Stimulated activated CD4-positive, alpha-beta T cell treated with anti-CD3 and anti-CD28 coated beads, Interleukin-2, amount 100 ng/mL, for 48 hours (primary cell): ENCODE measurements at places on chromosomes 7 and 10.

- DNase-seq = no peak
Measured at GRCh38 chr7:35992436-35992835, 160.6 kb upstream of the EEPD1 start.

DNA sequence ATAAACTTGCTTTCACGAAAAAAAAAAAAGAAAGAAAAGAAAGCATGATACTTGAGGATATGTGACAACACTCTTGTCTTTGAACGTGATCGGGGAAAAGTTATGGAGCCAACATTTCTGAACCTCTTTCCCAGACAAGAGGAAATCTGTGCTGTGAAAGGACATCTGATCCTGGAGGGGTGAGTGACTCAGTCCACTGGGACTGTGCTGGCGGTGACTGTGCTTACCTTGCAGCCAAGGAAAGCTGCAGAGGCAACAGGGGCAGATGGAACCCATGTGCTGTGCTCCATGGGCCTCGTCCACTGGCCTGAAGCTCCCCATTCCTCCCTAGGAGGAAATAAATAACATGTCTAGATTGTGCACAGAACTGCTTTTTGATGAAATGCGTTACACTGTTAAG lies 116.5 kb upstream of the RAB11FIP2 start:
- no peak for DNase-seq

GRCh38 chr10:43076876-43077420 lies at the start of gene RET:
Gene RET, plus strand, starts transcription at chr10:43077069. Its CDS starts 190 bp downstream, at chr10:43077259.
- DNase-seq = no peak

DNA sequence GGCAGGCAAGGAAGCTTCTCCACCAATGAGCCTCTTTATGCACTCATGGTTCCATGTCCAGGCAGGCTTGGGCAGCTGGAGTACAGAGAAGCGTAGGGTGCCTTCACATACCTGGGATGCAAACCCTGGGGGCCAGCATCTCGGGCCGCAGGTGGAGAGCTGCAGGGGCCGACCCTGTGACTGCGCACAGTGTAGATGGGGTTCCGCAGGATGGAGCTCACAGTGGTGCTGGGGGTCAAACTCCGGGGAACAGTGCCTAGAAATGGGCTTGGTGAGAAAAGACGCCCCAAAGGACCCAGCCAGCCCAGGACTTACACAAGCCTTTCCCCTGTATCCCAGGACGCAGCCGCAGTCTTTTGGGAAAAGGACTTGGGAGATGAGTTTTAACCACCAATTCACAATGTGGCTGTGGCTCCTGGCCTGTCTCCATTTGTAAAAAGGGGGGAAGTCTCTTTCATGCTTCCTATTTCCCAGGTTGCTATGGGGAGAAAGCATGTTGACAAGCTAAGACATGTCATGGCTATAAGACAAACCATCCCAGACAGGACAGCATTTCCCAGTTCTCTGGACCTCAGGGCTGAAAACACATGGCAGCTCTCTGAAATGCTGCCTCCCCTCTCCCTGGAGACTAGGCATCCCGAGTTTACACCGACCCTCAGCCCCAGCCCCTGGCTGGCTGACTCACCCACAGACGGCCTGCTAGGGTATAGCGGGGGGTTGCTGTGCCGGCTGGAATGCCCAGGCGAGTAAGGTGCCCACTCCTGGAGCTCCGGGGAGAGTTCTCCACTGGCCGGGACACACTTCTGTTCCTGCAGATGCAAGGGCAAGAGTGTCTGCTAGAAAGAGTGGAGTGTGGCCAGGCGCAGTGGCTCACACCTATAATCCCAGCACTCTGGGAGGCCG lies 107.1 kb downstream of the DLG5 start:
- DNase-seq = no peak

DNA sequence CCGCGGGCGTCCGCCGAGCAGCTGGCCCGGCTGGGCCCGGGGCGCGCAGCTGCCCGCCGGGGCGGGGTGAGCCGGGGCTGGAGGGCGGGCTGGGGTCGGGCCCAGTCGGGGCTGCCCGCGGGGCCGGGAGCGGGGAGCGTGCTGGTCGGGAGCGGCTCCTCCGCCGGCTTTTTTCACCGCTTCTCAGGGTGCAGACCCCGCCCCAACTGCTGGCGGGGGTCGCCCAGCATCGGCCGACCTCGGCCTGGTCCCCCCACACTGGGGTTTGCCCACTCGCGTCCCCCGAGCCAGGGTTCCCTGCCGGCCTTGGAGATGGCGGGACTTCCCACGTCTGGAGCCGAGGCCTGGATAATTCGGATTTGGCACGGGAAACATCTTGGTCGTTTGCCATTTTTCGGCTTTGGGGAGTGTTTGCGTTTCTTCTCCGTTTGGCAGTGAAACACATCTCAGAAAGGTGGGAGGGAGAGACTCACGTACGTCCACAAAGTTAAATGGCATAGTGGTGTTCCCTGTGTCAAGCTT lies 432 bp downstream of the TMEM248 start:
- DNase-seq = peak; percentile 3

DNA sequence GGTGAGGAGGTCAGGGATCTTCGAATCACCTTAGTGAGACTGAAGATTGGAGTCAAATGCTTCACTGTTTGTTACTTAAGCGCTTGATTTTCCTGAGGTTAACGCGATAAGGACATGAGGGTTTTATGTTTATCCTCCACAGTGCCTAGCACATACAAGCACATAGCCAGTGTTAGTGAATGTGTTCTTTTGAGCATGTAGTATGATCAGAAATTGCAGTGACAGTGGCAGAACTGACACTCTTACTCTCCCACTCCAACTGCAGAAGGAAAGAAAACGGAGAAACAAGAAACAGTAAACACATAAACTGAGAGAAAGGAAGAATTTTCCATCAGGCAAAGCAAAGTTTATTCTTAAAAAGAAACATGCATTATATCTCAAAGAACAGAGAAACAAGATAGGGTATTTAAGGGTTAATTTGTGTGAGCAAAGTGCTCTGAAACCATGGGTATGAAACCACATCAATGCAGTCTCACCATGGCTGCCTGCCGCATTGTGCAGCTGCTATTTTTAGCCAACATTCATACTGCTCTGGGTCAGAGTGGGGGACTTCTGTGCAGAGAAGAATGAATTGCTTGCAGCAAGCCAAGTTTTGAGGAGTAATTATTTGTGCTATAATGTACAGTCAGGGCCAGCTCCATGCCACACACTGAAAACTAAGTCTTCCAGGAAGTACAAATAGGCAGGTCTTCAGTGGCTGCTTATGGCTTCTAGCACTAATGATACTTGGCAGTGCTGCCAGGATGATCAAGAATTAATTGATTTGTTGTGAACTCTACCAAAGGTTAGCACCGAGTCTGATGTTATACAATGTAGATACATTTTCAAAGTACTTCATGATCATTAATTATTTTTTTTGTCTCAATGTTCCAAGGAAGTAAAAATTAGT lies 152.0 kb downstream of the MACC1 start:
- DNase-seq = no peak

DNA sequence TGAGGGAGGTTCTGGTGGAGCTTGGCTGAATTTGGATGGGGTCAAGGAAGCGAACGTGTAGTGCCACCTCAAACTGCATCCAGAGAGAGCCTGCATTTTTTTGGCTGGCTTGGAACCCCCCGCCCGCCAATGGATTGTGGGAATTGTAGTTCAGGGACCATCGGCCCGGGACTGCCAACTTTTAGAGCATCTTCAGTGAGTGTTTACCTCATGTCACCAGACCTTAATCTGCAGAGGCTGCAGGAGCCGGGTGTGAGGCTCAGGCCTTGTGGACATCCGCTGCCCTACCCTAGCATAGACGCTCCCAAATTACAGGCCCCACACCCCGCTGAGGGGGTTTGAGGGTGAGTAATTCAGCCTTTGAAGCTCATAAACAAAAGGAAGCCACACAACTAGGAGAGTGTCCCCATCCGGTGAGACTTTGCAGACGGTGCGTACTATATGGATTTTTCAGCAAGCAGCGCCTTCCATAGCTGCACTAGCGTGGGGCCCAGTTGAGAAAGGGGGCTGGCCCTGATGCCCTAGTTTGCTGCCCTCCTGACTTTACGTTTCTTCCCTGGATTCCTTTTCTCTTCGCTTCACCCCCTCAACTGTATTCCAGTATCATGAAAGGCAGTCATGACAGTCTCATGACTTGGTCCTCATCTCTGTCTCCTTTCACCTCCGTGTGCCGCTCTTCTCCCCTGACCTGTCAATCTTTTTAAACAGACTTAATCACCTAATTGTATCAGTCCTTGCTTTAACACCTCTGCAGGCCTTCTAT lies 717 bp downstream of the CNPY4 start:
- peak; percentile 62 for DNase-seq

GRCh38 chr7:10268034-10268433 lies 705.6 kb upstream of the PHF14 start:
- no peak for DNase-seq

DNA sequence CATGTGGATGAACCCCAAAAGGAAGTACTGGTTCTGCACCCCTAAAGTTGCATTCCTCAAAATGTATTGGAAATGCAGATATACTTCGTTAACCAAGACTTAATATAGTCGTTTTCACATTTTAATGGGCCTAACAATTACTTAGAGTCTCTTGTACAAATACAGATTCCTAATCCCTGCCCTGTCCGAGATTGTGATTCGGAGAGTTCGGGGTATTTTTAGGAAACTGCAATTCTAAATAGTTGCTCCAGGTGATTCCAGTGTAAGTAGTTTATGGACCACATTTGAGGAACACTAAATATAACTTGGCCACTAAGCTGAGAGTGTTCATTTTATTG lies 830 bp downstream of the TRUB1 start:
- DNase-seq = no peak

GRCh38 chr10:125502276-125502675 lies 180.7 kb downstream of the TEX36 start:
- no peak for DNase-seq

DNA sequence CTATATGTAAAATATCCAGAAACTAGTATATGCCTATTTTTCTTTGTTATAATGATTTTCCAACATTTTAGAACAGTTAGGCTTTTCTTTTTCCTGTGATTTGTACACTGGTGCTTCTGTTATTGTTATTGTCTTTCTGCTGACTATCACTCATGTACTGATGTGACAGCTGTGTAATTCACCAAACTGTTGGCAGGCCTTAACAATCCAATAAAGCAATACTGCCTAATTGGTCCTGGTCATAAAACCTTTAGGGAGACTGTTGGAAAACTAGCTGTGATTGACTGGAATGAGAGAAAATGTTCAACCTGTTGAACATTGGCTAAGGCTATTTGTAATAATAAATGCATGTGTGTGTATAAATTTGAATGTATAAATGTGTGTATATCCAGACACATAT lies 956.6 kb downstream of the REEP3 start:
- no peak for DNase-seq

DNA sequence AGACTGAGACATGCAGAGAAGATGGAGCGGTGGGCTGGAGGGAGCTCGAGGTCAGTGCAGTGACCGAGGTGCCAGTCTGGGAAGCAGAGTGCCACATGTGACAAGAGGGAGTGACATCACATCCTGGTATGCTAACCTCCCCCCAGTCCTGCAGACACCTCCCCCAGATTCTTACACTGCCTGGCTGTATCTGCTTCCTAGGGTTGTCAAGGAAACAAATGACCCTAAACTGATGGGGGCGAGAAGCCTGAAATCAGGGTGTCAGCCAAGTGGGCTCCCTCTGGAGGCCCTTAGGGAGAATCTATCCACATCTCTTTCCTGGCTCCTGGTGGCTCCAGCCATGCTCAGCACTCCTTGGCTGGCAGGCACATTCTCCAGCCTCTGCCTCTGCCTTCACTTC lies 316.1 kb upstream of the ZMIZ1 start:
- DNase-seq = no peak

DNA sequence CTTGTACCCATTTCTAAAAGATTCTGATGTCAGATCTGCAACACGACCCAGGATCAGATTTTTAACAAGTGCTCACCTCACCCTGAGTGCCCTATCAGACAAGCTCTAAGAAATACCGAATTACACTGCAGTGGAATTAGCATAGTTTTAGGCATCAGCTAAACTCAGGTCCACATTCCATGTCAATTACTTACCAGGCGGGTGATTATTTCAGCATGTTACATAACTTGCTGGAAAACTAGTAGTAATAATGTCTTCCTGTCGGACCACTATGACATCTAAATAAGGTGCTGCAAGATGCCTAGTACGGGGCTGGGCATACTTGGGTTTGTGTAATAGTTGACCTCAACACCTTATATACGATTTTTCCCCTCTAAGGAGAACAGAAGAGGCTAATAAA lies 21.0 kb downstream of the TRIL start:
- no peak for DNase-seq

GRCh38 chr7:123872908-123873307 lies 27.9 kb downstream of the HYAL4 start:
- DNase-seq = no peak

DNA sequence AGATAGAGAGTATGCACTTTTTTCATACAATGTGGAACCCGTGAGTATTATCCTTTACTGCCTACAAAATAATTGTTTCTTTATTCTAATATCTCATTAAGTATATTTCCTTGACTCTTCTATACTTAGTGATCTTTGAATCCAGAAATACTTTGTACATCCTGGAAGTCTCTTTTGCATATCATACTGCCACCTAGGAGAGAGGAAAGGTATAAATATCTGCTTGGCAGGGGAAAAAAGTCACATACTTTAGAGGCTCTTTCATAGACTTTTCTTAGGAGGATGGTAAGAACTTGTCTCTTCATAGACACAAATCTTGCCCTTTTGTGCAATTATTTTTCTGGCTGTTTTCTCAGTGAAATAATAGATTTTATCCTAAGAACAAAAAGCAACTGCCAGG lies 436.0 kb downstream of the PAXIP1 start:
- no peak for DNase-seq

- no peak for DNase-seq
Measured at GRCh38 chr10:69074532-69074931, 13.4 kb upstream of the SRGN start.

- DNase-seq = no peak
Measured at GRCh38 chr10:103476046-103476768, 2.8 kb downstream of the CALHM3 start.

DNA sequence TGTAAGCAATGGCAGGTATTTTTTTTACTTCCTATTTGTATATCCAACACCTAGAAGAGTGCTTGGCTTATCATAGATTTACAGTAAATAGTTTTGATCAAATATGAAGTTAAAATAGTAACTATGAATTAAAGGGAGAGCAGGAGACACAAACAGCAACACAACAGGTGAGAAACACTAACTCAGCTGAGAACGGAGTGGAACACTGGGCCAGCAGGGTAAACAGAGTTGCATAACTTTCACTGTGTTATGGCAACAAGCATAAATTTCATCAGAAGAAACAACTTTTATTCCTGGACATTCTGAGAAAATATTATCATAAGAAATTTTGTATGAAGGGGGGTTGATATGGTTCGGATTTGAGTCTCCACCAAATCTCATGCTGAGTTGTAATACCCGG lies 52.2 kb upstream of the SMIM30 start:
- DNase-seq = no peak

DNA sequence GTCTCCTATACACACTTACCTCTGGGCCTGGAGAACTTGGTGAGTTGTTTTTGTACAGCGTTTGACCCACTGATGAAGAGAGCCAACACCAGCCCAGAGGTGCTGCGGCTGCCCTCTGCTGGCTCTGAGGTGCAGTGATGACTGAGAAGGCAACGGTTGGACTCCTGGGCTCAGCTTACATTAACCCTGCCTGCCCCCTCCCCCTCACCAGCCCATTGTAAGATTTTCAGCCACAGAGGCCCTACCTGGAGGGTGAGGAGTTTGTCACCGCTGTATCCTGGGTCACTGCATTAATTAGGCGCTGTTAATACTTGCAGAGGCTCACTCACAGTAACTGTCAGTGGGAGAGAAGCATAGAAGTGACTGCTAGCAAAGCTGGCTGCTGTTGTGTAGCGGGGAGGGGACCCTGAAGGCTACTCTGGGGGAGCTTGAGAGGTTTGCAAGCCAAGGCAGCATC lies 19.0 kb upstream of the ANKRD2 start:
- DNase-seq = peak; percentile 57

- no peak for DNase-seq
Measured at GRCh38 chr7:137950263-137950621, 51.6 kb downstream of the CREB3L2 start.

GRCh38 chr10:93071674-93072224 lies 1.9 kb upstream of the CYP26A1 start:
- no peak for DNase-seq
